LHCN-M2 (cell line): ENCODE measurements at places on chromosomes 7 and 10. TPM values are rescaled to one million over a fixed set of nuclear protein-coding genes. Genes with fewer than 3 reads are reported as not detected.
A peak's percentile ranks its signal among the peaks of the same experiment; 100 is the strongest.

DNA sequence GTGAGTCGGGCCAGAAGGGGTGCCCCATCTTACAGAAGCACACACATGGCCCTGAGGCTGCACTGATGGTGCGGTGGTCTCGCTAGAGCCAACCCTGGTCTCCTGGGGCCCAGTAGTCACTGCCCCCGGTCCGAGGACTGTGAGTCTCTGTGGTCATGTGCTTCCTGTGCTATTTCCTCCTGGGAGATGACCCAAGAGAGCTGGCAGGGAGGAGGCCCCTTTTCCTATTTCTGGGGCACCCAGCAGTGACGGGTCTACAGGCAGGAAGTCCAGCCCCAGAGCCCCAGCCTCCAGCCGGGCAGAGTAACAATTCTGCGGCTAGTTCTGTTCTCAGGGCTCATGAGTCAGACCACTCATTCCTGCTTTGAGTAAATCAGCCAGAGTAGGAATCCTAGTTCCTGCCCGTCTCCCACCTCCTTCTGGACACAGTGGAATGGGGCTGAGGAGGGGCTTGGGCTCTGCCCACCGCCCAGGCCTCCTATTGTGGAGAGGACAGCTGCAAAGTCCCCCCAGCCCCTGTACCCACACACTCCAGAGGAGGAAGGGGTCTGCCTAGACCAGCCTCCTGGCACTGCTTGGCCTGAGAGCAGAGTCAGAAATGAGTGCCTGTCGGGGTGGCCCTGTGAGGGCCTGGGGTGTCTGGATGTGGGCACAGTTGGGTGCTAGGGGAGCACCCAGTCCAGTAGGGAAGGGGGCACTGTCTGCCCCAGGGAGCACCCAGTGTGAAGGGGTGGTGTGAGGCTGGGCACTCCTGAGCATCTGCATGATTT is 80.5 kb upstream of the PPIF start:
- DNase-seq, result peak; percentile 95

DNA sequence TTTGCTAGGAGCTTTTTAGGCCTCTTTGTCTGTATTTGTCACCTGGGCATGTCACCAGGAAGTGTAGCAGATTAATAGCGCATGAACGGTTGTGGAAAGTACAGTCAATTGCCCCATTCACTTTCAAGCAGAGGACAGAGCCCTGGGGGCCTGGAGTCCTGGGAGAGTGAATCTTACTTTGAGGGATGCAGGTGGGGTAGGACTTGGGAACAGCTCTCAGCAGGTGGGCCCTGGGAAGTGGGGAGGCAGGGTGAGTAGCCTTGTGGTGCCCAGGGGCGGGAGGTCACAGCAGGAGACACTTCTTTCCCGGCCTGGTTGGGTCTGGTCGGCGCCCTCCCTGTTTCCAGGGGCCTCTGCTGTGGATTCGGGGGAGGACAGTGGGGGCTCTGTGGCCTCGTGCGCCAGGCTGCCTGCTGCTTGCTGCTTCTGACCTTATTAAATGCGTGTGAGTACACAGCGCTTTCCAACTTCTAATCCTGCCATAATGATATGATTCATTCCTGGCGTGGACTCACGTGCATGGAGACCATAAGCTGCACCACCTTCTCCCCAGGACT is 51.6 kb upstream of the AQP1 start:
- DNase-seq, result no peak

DNA sequence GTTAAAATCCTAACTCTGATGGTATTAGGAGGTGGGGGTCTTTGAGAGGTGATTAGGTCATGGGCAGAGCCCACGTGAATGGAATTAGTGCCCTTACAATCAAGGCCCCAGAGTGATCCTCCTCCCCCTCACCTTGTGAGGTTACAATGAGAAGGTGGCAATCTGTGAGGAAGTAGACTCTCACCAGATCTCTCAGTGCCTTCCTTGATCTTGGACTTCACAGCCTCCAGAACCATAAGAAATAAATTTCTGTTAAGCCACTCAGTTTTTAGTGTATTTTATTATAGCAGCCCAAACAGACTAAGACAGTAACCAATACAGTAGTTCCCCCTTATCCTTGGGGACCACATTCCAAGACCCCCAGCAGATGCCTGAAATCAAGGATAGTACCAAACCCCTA is 32.0 kb downstream of the STRA8 start:
- no peak for DNase-seq

SUN3 gene
- not detected in 2 replicates for total RNA-seq

GARIN1A gene
- total RNA-seq, result 0.63 and 0.90 TPM in 2 replicates

DNA sequence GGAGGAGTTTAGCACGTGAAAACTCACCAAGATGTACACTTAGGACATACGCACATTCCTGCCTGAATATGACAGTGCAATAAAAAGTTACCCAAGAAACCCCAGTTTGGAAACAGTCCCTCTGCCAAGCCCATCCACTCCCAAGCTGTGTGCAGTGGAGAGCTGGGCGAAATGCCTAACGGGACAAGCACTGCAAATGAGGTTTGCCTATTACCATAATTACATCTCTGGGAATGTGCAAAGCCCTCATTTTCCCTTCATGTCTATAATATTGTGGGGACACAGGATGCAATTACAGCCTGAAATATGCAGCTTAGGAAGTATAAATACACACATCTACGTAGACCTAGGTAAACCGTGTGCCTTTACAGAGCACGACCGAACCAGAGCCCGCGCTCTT is 117.5 kb downstream of the PLXNA4 start:
- DNase-seq, result no peak

MYL10 gene
- 0.34 TPM in 1 of 2 replicates, not detected in the other for total RNA-seq

WEE2 gene
- total RNA-seq, result not detected in 2 replicates

GRCh38 chr7:18020138-18020715 is 7.4 kb downstream of the PRPS1L1 start:
- DNase-seq, result peak; percentile 8

MYOZ1 gene
- not detected in 2 replicates for total RNA-seq

DNA sequence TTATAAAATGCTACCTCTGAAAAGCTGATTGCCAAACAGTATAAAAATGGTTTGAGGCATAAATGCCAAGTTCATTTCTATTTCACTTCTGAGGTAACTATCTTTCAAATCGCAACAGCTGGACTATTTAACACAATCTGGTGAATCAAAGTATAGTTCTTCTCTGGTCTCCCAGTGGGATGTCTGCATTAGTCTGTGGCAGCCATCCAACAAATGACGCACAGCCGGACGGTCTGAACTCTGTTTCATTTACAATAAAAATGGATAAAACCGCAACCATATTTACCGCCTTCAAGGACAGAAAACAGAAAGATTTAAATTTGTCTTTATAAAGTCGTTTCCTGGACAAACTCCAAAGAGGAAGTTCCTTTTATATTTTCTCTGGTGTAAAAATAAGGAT is 41.9 kb downstream of the ENO4 start:
- DNase-seq, result peak; percentile 92

- DNase-seq, result no peak
Measured at GRCh38 chr7:147251751-147252325, 1135.2 kb downstream of the CNTNAP2 start.

GRCh38 chr10:124592101-124592500 is 130.5 kb downstream of the LHPP start:
- no peak for DNase-seq

ZP3 gene
- total RNA-seq, result 2.7 TPM in 1 of 2 replicates, not detected in the other

DNA sequence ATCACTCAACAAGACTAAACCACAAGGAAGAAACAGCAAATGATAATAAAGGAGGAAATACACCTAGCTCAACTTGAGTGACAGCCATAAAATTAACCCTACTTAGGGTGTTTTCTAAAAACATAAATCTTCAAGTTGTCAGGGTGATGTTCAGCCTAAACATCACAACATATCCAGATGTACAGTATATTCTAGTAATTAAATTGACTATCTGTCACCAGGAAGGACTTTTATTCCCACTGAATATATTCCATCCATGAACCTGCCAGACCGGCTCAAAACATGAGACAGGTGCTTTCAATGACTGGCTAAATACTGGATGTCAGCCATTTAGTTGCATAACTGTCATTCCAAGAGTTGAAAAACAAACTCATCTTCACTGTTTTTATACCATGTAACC is 298.1 kb upstream of the NEBL start:
- peak; percentile 26 for DNase-seq

DNA sequence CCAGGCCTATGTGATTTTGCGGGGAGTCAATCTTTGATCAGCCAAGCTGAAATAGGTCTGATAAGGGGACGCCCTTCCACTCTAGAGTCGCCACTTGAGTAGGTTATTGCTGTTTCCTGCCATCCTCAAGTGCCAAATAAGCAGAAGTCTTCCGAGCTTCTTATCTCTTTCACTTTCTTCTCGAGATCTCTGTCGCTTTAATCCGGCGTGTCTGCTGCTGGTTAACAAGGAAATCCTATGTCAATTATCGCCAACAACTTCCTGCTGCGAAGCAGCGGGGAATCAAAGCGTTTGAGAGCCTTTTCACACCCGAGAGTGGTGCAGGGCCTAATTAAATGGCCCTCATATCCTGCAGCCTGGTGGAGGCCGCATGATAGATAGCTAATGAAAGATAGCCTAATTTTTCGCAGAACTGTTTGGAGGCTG is 215.9 kb downstream of the RAB11FIP2 start:
- no peak for DNase-seq

DNA sequence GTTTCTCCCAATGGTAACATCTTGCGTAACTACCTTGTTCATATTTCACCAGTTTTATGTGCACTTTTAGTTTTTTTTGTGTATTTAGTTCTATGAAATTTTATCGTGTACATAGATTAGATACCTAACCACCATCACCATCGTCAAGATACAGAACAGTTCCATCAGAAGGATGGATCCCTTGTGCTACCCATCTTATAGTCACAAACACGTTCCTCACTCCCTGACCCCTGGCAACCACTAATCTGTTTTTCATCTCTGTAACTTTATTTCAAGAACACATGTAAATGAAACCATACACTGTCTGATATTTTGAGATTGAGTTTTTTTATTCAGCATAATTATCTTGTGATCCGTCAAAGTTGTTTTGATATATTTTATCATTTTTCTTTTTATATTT is 29.9 kb downstream of the FANK1 start:
- no peak for DNase-seq

DNA sequence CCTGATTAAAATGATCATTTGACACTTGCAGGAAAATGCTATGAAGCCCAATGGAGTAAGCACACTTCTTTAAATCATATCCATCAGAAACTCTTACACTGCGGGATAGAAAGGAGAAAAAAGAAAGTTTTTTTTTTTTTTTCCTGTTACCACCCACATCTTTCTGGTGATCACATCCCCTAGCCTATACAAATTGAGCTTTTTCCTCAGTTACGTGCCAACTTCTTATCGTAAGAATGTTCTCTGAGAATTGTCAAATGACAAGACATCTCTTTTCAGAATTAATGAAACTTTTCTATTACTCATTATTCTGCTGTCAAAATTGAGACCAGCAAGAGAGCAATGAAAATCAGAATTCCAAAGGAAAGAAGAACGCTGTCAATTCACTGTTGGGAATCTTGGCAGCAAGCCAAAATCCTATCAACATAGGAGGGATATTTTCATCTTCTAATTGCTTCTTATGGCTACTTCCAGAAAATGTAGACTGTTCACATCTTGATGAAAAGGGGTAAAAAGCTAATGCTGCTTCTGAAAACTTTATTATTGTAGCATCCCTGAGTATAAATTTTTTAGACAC is 179.5 kb downstream of the ADAM12 start:
- DNase-seq, result no peak

- DNase-seq, result peak; percentile 83
Measured at GRCh38 chr10:3099291-3100092, 32.1 kb downstream of the PFKP start.

GNAT3 gene
- total RNA-seq, result not detected in 2 replicates

DNA sequence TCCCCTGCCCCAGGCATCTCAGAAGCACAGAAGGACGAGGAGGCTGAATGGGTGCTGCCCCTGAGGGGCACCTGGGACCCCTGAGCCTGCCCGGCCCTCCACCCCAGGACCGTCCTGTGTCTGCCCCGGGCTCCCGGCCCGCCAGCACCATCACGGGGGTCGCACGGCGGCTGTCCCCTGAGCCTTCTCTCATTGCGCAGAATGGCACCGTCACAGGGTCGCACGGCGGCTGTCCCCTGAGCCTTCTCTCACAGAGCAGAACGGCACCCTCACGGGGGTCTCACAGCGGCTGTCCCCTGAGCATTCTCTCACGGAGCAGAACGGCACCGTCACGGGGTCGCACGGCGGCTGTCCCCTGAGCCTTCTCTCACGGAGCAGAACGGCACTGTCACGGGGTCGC is 31.5 kb downstream of the FAM20C start:
- no peak for DNase-seq

DNA sequence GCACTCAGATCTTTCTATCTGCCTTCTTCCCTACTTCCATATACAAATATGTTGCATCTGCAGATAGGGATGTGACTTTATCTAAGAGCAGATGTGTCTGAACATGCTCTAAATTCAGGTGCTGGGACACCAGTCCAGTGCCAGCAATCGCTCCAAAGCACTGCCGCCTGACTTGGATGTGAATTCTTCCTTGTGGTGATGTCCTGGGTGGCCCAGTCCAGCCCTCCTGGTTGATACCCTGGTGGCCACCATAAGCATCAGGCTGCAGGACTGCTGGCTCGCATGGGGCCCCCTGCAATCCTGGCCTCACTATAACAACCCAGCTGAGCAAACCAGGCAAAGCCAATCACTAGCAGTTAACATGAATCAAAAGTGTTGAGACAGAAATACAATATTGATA is 149.2 kb upstream of the PDE1C start:
- DNase-seq, result no peak

DNA sequence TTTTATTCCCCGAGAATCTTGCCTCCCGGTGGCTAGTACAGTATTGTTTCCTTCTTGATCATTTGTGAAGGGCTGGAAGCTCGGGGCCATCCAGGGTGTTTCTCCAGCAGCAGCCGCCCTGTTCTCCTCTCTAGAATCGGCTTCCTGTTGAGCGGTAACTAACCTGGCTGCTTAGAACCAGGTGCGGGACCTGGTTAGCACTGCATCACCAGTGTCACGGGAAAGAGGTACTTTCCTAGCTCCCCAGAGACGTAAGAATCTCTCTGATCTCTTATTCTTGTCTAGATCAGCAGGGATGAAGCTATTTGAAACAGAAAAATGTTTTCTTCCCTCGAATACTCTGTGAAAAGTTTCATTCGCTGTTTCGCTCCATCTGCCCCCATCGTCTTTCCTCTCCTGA is 239.2 kb downstream of the CELF2 start:
- no peak for DNase-seq

- no peak for DNase-seq
Measured at GRCh38 chr7:71243736-71244410, 111.9 kb downstream of the GALNT17 start.
